ENCODE measurements at places on chromosomes 7 and 10. TPM values are rescaled to one million over a fixed set of nuclear protein-coding genes. Genes with fewer than 3 reads are reported as not detected.

Gene MOGAT3
- not detected for total RNA-seq

Gene POU6F2
- 0.44 TPM for total RNA-seq

Gene OR2A1
- not detected for total RNA-seq

Gene LRMDA
- total RNA-seq: 18.7 TPM

GRCh38 chr7:17233603-17234002 is 64.8 kb upstream of the AHR start:
- no peak for DNase-seq

- DNase-seq: no peak
Measured at GRCh38 chr10:7948371-7949000, 106.0 kb upstream of the GATA3 start.

DNA sequence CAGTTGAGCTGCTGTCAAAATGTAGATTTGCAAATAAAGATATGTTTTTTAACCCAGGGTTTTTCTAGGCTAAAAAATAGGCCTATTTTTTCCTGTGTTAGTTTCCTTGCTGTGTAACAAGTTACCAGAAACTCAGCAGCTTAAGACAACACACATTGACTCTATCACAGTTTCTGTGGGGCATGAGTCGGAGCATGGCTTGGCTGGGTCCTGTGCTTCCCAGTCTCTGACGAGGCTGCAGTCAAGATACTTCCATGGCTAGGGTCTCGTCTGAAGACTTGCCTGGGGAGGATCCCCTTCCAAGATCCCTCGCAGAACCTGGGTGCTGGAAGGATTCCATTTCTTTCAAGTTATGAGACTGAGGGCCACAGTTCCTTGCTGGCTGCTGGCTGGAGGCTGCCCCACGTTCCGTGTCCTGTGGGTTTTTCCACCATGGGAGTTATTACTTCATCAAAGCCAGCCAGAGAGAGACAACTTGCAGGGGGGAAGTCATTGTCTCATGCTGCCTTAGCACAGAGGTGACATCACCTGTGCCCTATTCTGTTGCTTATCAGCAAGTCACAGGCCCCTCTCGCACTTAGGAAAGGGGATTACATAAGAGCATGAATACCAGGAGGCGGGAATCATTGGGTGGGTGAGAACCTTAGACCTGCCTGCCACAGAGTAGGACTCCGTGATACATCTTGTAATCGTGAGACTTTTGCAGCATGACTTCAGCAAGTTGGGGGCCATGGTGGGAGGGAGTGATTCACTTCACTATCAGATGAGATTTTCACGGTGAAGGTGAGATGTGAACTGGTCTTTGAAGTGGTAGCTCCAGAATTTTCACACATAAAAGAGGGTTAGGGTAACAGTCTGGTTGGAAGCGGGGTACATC is 77.9 kb downstream of the CCNY start:
- no peak for DNase-seq

GRCh38 chr7:69787736-69788431 is 189.6 kb downstream of the AUTS2 start:
- no peak for DNase-seq

DNA sequence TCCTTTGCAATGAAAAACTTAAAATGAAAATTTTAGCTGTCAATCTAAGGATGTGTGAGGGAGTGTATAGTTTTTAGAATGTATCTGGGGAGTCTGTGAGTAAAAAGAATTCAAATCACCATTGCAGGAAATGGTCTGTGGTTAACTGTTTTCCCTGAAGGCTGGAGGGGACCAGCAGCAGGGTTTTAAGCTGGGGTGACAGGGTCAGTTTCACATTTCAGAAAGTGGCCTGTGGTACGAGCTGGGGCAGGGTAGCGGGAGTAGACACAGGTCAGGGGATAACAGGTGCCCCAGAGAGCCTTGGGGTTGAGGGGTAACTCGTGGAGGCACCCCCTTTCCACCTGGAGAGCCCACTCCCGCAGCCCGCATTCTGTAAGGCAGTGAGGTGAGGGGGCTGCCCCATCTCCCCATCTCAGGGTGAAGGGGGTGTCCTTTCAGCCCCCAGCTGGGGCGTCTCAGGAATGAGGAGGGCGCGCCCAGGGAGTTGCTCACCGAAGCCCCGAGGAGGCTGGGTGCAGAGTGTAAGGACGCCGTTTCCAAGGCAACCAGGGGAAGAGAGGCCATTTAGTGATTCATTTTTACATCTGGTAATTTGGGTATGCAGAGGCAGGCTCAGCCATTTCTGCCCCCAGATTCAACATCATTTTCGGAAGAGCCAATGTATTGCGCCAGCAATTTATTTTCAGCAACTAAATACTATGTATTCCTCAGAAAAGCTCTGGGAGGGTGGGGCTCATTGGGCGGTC is 168.9 kb downstream of the SLIT1 start:
- DNase-seq: no peak

- no peak for DNase-seq
Measured at GRCh38 chr10:80861882-80862281, 324.2 kb downstream of the SH2D4B start.

DNA sequence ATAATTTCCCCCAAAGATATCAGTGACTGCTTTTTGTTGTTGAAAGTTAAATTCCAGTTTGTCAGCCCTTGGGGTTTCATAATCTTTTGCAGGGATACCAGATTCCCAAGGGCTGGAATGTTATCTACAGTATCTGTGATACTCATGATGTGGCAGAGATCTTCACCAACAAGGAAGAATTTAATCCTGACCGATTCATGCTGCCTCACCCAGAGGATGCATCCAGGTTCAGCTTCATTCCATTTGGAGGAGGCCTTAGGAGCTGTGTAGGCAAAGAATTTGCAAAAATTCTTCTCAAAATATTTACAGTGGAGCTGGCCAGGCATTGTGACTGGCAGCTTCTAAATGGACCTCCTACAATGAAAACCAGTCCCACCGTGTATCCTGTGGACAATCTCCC is 3.2 kb downstream of the CYP26A1 start:
- no peak for DNase-seq

DNA sequence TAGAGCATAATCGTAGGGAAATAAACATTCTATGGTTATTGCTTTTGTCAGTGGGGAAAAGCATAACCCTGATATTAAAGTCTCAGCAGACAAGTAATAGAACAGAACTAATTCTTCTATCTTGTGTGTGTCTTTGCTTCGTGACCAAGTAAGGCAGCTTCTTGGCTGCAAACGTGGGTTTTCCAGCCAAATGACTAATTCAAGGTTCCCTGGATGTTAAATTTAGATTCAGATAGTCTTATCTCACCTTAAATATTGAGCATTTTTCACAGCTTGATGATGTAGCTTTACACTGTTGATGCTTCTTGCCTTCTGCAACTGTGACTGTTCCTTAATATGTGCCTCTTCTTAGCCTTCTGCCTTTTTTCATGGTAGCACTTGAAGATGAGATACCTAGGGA is 113.0 kb downstream of the EXOC4 start:
- DNase-seq: no peak

DNA sequence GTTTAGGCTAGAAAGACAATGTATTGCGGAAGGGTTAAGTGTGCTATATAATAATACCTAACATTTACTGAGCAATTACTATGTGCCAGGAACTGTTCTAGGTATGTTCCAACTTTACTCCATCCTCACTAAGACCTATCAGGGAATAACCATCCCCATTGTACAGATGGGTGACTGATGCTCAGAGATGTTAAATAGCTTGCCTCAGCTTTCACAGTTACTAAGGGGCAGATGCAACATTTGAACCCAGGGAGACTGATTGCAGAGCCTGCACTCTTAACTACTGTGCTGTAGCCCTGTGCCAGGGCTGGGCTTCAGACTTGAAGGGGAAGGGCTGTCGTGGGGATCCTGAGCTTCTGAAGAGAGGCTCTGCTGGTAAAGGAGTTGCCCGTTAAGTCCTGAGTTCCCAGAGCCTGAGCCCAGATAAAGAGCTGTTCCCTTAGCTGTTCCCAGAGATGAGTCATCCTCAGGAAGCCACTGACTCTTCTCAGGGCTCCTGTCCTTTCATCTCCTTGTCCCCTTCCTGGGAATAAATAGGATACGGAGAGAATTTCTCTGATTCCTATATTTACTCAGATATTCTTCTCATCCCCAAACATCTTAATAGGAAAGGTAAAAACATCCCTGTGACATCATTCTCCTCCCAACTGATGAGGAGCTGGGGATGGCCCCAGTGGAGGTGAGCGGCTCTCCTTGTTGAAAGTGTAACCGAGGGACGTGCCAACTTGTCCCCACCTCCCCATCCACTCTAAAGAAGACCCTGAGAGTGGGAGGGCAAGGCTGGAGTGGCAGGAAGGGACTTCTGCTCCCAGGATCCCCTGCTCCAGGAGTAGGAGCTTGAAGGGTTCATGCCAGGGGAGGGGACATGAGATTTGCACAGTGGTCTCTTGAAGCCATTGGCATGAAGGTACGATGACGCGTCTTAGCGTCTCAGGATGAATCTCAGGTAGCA is 28.0 kb upstream of the HABP2 start:
- DNase-seq: no peak
